Forelimb muscle (tissue), 1 donor: ENCODE measurements at places on chromosomes 2 and 18. TPM values are rescaled to one million over a fixed set of nuclear protein-coding genes. Genes with fewer than 3 reads are reported as not detected.

Gene COX5B
- polyA plus RNA-seq: 169 TPM

Gene ALK
- polyA plus RNA-seq: 0.03 TPM

Gene MCM6
- 18.9 TPM for polyA plus RNA-seq

Gene FLACC1
- polyA plus RNA-seq: 1.4 TPM

Gene RNF144A
- polyA plus RNA-seq: 20.7 TPM

GRCh38 chr2:219285894-219286425 lies 6.8 kb downstream of the DNAJB2 start:
- DNase-seq: no peak

GRCh38 chr2:149155196-149155969 lies 116.9 kb downstream of the LYPD6B start:
- DNase-seq: no peak

GRCh38 chr2:191127235-191127634 lies 23.6 kb downstream of the STAT4 start:
- DNase-seq: no peak

DNA sequence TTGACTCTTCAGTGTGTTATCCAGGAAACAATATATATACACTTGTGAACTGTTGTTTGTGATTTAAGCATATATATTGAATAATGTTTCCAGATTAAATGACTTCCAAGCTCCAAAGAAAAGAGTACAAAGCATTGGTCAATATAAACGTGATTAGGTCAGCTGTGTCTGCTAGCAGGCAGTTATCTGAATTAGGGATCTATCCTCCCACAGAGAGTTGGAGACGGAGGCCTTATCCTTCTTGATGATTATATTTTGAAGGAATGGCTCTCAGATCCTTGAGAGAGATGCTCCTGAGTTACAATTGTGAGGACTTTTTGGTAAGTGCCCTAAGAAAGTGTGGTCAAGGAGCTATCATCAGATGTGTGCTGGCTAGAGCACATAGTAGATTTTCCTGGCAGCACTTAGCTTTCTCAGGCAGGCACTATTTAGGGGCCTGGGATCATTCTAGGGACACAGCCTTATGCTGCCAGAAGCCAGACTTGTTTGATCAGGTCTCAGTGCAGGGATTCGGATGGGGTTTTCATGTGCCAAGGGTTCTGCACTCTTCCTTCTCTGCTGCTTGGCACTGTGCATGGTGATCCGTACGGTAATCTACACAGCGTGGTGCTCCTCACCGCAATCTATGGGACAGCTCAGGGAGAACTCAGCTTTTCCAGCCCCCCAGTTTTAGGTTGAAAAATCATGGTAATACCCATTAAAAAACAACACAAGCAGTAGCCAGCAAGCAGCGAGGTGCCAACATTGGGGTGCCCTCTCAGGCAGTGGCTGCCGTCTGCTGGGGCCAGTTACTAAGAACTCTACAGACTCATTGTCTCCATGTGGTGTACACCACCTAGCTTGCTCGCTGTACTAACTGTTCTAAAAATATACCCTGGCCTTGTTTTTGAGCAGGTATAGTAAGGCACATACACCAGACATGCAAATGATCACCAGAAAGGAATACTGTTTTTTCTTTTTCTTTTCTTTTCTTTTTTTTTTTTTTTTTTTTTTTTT lies 8.0 kb upstream of the ZDBF2 start:
- no peak for DNase-seq

GRCh38 chr2:219081096-219081495 lies 20.4 kb upstream of the IHH start:
- DNase-seq: no peak

GRCh38 chr18:38444971-38445803 lies 879.6 kb upstream of the CELF4 start:
- no peak for DNase-seq

- no peak for DNase-seq
Measured at GRCh38 chr18:57793302-57793986, 9.7 kb downstream of the ATP8B1 start.

DNA sequence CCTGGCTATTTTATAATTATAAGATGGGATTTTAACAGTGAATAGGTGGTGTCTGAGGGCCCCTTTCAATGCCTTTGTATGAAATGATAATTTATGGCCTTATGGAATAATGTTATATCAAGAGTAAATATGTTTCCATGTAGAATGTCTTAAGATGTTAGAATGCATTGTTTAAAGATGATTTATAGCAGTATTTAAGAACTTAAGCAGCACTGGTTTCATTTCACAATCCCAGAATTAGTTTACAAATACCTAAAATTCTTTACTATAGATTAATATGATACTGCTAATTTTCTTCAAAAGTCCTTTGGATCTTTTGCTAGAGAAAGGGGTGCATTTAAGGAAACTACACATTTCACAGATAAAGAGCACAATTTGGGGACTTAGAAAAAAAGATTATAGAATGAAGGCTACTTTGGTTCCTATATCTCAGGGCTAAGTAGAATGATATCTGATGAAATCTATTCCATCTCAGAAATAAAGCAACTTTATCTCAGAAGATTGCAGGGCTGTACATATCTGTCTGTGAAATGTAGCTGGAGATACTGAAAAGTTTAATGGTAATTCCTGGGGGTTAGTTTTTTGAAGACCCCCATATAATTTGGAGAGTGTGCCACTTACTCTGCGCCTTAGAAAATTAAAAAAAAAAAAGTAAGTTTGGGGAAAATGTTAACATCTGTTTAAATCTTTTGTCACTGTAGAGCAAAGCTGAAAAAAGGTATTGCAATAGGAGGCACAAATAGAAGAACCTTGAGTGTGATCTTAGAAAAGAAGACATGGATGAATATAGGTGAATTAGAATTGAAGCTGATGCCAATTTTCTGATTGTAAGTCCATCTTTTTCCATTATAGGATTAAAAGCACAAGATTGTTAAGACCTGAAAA lies 123.4 kb downstream of the GULP1 start:
- no peak for DNase-seq

DNA sequence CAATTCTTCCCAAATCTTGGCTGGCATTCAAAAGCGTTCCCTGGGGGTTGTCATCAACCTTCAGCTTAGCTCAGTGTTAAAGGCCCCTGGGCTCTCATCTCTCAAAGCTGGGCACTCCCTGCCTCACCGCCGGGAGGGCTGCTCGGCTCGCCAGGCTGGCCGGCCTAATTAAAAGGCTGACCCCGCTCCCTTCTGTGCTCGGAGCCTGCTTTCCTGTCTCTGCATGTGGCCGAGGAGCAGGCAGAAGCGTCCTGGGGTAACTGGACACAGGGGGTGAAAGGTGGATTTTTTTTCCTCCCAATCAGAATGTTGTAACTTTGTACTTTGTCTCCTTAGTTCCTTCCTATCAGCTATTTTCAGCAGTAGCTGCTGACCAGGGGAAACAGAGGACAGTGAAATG lies 231.1 kb downstream of the GBX2 start:
- DNase-seq: no peak

GRCh38 chr2:152421521-152422370 lies 86.8 kb downstream of the FMNL2 start:
- no peak for DNase-seq

DNA sequence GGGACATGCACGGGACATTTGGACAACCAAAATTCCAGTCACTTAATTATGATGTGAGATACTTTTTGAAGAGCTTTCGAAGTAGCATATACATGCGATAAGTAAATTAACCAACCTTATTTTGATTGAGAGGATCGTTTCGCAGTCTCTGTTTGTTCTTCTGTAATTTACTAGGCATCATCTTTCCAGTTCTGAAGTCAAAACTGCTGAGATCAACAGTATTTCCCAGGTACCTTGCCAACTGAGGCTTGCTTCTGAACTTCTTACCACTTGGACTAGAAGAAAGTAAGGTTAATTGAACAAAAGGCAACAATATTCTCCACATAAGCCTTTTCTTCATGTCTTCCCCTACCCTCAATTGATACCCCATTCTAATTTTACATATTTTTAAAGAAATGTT lies 19.6 kb downstream of the MBD2 start:
- DNase-seq: no peak

DNA sequence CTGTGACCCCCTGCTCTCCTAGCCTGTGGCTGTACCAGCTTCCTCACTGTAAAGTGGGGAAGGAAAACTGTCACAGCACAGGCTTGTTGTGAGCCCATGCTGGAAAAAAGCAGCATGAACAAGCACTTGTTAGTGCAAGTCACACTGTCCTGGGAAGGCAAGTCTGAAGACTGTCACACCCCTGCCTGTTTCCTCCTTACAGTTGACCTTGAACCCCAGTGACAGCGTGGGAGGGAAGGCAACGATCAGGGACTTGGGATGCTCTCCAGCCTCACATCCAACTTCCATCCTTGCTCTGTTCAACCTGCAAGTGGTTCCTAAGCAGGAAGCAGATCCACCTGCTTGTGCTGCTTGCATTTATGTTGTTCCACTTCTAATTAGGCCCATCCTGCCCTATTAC lies 311.3 kb upstream of the KLHL29 start:
- DNase-seq: no peak

- no peak for DNase-seq
Measured at GRCh38 chr2:226399006-226399405, 400.6 kb downstream of the IRS1 start.

DNA sequence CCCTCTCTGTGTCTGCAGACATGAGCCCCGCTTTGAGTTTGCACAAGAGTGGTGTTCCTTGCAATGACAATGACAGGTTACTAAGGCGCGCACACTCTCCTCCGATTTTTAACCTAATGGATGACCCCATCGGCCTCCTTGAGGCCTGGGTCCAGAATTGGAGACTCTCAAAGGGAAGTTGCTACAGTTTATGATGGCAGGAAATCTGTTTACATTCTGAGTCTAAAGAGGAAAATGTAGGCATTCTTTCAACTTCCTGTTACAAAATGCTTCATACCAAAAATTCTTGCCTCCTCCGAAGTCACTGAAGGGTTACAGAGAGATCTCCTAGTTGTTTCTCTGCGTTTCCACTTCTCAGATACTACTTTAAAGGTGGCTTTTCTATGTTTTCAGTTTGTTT lies 225.3 kb upstream of the AGAP1 start:
- DNase-seq: no peak

DNA sequence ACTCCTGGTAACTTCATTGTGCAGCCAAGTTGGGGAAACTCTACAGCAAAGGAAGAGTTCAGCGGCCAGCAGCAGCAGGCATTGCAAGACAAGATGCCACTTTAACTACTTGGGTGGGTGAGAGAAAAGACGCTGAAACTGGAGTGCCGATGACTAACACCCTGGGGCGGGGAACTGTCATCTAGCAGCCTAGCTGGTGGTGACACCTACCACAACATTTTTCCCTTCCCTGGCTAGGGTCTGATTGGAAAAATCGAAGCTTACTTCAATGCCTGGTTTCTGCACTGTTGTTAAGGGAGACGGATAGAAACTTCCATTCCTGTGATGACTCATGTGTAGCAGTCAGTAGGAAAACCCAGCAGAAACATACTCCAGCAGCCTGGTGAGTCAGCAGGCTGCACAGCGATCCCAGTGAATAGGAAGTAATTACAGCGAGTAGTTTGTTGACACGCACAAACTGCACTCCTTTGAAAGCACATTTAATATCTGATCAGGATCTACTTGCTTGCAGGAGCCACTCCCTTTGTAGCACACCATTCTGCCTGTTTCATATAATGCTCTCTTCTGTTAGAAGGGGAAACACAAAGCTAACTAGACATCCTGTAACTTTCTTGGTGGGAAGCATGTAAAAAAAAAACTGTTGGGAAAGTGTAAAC lies 62.1 kb upstream of the MAPRE2 start:
- DNase-seq: peak; percentile 76

DNA sequence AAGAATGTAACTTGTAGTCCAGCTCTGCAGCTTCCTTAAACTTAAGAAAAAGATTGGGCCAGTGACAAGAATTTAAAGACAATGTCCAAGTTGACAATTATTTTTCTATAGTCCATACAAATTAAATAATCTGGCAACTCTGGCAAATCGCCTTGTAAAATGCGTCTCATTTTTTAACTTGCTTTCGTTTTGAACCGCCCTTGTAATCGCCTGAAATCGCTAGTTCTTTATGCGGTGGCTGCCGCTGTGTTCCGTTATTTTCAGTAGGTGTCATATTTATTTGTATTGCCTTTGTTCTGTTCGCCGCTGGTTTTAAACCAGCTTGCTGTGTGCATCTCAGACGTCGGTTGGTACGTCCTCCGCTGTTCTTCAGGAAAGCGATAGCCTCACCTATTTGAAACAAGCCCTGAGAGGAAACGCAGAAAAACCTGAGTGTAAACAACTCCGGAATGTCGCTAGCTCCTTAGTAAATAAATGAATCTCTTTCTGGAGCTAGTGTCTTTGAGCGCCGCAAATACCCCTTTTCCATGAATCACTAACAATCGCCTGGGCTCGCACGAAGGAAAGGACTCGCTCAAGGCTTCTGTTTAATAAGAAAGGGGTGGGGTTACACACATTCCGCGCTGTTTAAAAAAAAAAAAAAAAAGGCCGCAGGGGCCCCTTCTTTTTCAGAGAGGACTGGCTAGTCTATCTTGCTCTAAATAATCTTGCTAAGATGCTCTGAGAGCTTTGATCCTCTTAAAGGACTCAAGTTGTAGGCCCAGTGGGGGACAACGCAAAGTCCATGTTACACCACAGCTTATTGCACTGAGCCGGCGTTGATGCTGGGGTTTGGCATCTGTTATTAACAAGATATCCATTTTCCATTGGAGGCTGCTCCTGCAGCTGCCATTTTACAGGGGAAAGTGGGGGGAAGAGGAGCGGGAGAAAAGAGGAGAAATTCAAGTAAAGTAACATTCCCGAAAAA lies 3.0 kb downstream of the HOXD8 start:
- no peak for DNase-seq

DNA sequence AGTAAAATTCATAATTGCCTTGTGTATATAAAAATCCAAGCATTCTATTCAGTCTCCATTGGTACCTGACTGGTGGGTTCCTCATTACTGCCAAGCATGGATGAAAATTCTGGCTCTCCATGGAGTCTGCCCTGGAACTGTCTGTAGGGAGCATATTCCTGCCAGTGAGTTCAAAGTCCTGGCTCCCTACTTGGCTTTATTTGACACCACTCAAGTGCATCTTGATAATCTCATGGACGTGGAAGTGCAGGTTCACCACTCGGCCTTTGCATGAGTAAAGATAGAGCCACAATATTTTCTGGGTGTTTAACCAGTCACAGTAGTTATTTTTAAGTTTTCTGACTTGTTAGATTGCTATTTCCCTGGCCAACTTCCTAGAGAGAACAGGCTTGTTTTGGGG lies 63.5 kb downstream of the CNTNAP5 start:
- no peak for DNase-seq

DNA sequence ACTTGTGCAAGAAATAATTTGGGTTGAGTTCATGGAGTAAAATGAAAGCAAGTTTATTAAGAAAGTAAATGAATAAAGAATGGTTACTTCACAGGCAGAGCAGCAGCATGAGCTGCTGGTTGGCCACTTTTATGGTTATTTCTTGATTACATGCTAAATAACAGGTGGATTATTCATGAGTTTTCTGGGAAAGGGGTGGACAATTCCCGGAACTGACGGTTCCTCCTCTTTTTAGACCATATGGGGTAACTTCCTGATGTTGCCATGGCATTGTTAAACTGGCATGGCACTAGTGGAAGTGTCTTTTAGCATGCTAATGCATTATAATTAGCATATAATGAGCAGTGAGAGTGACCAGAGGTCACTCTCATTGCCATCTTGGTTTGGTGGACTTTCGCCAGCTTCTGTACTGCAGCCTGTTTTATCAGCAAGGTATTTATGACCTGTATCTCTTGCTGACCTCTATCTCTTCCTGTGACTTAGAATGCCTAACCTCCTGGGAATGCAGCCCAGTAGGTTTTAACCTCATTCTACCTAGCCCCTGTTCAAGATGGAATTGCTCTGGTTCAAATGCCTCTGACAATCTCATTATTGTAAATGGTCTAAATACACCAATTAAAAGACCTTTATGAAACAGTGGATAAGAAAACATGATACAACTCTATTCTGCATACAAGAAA lies 114.1 kb upstream of the FIGN start:
- DNase-seq: no peak

GRCh38 chr2:232979871-232980461 lies 33.1 kb downstream of the NGEF start:
- DNase-seq: no peak

- DNase-seq: no peak
Measured at GRCh38 chr2:132815516-132815915, 145.5 kb upstream of the LYPD1 start.
